Stimulated activated CD8-positive, alpha-beta memory T cell treated with anti-CD3 and anti-CD28 coated beads, Interleukin-4, amount 100 ng/mL, for 4 hours (primary cell): ENCODE measurements at places on chromosomes 5 and 9.

GRCh38 chr9:89234205-89235067, 55.8 kb upstream of the SHC3 start:
- no peak for DNase-seq

GRCh38 chr5:76487821-76488220, 84.7 kb downstream of the IQGAP2 start:
- no peak for DNase-seq

- DNase-seq = no peak
These were observed 204.8 kb downstream of the GAPVD1 start for GRCh38 chr9:125466411-125466810.

DNA sequence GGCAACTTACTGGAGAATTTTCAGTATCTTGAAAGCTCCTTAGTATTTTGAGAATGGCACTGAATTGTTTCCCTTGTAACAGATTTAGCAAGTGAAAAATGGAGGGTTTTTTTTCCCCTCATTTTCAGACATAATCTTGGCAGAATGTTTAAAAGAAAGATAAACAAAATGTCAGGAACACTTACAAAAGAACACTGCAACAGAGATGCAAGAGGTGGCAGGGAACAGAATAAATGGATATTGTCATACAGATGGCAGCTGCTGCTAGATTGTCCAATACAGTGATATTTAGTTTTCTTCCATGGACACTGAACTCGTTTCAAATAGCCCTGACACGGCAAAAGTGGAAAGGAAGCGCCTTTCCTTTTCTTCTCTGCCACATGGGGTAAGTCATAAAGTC, 76.9 kb upstream of the ZNF608 start:
- no peak for DNase-seq

DNA sequence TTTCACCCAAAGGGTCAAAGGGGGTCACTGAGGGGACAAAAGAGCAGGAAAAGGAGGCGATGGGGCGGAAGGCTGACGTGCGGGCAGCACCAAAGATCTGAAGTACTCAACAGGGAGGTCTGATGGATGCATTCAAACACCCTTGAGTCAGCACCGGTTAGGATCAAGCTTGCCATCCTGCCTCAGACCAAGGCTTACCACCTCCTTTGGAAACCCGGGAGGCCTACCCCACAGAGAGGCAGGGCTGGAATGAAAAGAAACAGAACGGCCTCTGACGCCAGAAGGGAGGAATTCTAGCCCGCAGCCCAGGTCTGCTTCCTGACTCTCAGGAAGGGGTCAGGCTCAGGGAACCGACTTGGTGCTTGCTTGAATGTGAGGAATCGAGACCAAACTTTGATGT, 125.6 kb downstream of the PAPPA start:
- no peak for DNase-seq

DNA sequence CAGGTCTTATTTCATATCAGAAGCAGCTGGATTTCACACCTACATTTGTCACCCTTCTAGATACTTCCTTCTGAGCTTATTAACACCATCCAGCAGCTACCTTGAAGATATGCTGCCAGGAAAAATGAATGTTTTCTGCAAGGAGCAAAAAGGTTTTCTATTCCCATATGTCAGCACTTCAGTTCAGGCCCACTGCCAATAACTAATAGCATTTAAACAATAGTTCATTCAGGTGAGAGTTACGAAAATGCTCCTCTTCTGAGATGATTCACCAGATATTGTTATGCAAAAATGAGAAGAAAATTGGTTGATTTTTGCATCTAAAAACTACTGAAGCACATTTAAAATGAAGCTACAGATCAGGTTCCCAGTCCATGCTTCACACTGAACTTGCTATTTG, 56.4 kb upstream of the ISL1 start:
- DNase-seq = no peak

DNA sequence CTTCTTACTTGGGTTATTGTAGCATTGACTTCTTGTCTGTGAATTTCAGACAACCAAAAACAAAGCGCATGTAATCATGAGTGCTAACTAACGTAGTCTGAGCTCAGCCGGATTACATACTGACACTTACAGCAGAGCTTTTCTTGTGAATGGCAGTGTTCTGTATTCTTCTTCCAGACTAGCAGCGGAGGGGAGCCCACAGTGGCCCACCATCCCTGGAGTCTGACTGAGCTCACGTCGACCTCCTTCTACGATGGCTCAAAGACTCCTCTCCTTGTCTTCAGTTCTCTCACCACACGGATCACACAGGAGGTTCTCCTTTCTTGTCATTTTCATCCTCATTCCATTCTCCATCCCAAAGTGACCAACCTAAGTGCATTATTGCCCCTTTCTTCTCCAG, 211.4 kb downstream of the CHSY3 start:
- no peak for DNase-seq
